ENCODE measurements at places on chromosomes 16 and 17.

- DNase-seq = no peak
Measured at GRCh38 chr17:65268832-65269231, 131.7 kb downstream of the RGS9 start.

GRCh38 chr16:11572301-11572995, 14.3 kb downstream of the LITAF start:
- DNase-seq = peak; percentile 32

DNA sequence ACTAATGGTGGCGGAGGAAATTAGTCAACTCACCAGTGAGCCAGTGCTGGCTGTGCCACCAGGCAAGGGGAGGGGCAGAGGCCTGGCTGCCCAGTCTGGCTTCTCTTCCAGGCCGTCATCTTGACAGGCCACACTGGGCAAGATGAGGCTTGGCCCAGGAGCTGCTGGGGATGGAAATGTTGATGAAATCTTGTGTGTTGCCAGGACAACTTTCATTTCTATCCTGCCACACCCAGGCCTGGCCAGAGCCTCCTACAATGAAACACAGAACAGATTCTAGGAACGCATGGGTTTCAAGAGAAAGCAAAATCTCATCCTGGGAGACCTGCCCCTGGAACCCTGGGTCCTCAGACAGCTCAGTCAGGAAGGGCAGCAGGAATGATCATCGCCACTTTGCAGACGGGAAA, 9.3 kb downstream of the HEXIM2 start:
- no peak for DNase-seq

DNA sequence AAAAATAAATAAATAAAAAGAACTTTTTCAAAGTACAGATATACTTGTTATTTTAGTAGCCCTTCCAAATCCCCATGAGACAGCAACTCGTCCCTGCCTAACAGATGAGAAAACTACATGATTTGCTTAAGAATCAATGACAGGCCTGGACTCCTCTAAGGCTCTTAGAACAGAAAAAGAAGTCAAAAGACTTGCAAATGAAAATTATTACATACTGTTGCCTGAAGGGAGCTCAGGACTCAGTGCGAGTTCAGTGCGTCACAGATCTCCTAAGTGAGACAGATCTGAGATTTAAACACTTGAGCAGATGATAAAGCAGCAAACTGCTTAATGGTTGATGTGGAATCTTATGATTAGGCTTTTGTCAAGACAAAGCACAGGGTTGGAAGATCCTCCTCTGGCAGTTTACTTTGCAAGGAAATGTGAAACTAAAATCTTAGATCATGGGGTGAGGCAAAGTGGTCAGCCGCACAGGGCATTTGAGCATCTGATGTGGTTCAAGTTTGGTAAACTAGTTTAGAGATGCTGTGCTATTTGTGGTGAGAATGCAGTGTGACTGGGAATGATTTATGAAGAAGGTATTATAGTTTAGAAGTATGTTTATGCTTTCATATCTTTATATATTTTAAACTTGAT, 138.1 kb downstream of the TRIM37 start:
- DNase-seq = no peak

Measured in activated CD4-positive, alpha-beta T cell treated with anti-CD3 and anti-CD28 coated beads, Interleukin-2, Interleukin-6, amounts not matched to agents 100 ng/mL and 50 ng/mL, durations not matched to agents 16 hours and 8 hours (primary cell).